Cortex of kidney (tissue), 1 donor: ENCODE measurements at places on chromosomes 2 and 18.

DNA sequence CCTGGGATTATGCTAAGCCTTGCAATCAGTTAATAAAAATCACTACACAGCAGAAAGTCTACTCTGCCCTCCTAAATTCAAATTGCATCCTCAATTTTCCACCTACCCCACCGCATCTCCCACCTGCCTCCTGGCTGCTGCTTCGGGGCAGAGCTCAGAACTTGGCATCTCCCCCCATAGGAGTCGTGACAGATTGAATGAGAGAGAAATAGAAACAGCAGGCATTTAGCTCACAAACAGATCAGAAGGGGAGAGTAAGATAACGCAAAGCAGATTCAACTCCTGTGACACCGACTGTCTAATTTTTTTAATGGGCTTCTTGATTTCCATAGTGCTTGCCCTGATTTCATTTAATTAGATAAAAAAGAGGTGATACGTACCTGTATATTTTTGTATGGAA is 24.7 kb upstream of the LRRC30 start:
- DNase-seq = no peak

- no peak for DNase-seq
Observed at GRCh38 chr18:71707985-71708500, 836.1 kb downstream of the CBLN2 start.

GRCh38 chr18:8854550-8854949 is 149.2 kb downstream of the MTCL1 start:
- DNase-seq = no peak

GRCh38 chr2:50649626-50650402 is 382.1 kb downstream of the NRXN1 start:
- no peak for DNase-seq

GRCh38 chr2:41932241-41933045 is 115.4 kb upstream of the PKDCC start:
- DNase-seq = no peak

- DNase-seq = no peak
Observed at GRCh38 chr2:36682562-36682961, 13.9 kb upstream of the VIT start.

DNA sequence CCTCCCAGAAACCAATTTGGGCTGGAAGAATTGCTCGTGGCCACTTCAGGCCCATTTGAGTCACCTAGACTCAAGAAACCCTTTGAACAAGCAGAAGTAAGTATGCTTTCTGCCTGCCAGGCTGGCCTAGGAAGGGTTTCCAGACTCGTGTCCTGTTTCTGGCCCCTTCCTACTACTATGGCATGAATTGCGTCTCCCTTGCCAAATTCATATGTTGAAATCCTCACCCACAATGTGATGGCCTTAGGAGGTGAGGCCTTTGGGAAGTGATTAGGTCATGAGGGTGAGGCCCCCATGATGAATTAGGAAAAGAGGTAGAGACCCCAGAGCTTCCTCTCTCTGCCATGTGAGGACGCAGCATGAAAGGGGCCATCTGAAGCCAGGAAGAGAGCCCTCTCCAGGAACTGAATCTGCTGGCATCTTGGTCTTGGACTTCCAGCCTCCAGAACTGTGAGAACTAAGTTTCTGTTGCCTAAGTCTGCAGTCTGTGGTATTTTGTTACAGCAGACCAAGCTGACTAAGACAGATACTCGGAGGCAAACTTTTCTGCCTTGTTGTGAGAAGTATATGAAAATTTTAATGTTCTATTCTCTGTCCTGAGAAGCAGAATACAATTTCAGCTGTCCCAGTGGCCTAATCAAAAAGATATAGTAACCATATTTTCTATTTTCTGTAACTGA is 13.1 kb downstream of the GPR45 start:
- no peak for DNase-seq

- DNase-seq = no peak
Observed at GRCh38 chr2:232793271-232793670, 16.9 kb upstream of the KCNJ13 start.
